ENCODE measurements at places on chromosomes 2 and 18. TPM values are rescaled to one million over a fixed set of nuclear protein-coding genes. Genes with fewer than 3 reads are reported as not detected.

SP110 gene
- total RNA-seq, result 128 TPM

LIMS3 gene
- 3.7 TPM for total RNA-seq

DSG4 gene
- total RNA-seq, result not detected

CTLA4 gene
- total RNA-seq, result 101 TPM

RHBDD1 gene
- 43.0 TPM for total RNA-seq

EMILIN1 gene
- 0.78 TPM for total RNA-seq

CCDC74A gene
- 5.2 TPM for total RNA-seq

ANXA4 gene
- 86.9 TPM for total RNA-seq

MRPL53 gene
- 126 TPM for total RNA-seq

FOXI3 gene
- not detected for total RNA-seq

ELP2 gene
- total RNA-seq, result 60.1 TPM

DTNA gene
- 0.33 TPM for total RNA-seq

DSG1 gene
- not detected for total RNA-seq

DOCK10 gene
- 223 TPM for total RNA-seq

ITGB1BP1 gene
- total RNA-seq, result 119 TPM

RTKN gene
- total RNA-seq, result 1.1 TPM

- no peak for DNase-seq
- peaks cover 7% of the 10 kb centered on the region for H3K36me3 ChIP-seq
- peaks cover 1% of the 10 kb centered on the region for H3K4me1 ChIP-seq
- H3K27me3 ChIP-seq, result no peaks in the 10 kb centered on the region
- H3K27ac ChIP-seq, result no peak overlapping the region
- H3K4me3 ChIP-seq, result no peak overlapping the region
Measured at GRCh38 chr2:24855022-24855622, 61.9 kb downstream of the CENPO start.

- no peak overlapping the region for H3K4me3 ChIP-seq
- no peaks in the 10 kb centered on the region for H3K36me3 ChIP-seq
- no peaks in the 10 kb centered on the region for H3K27me3 ChIP-seq
- no peak for DNase-seq
- H3K4me1 ChIP-seq, result no peaks in the 10 kb centered on the region
Measured at GRCh38 chr2:118697781-118698180, 149.7 kb downstream of the EN1 start.

DNA sequence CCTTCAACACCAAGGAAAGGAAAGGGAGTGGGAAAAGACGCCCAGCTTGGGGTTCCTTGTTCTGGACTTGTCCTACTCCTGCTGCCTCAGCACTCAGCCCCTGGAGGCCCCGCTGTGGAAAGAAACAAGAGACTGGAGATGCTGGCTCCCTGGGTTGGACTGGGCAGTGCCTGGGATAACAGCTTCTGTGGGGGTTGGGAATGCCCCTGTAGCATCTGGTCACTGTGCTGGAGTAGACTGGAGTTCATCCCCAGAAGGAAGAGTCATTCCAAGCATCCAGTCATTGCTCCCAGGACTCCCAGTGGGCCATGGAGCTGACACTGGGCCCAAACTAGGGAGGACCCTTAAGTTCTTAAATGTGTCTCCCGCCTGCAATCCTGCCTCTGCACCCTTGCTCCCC lies 129.3 kb upstream of the HAAO start:
- H3K4me3 ChIP-seq, result no peak overlapping the region
- H3K36me3 ChIP-seq, result no peaks in the 10 kb centered on the region
- no peak for DNase-seq
- H3K27me3 ChIP-seq, result peaks cover 13% of the 10 kb centered on the region

DNA sequence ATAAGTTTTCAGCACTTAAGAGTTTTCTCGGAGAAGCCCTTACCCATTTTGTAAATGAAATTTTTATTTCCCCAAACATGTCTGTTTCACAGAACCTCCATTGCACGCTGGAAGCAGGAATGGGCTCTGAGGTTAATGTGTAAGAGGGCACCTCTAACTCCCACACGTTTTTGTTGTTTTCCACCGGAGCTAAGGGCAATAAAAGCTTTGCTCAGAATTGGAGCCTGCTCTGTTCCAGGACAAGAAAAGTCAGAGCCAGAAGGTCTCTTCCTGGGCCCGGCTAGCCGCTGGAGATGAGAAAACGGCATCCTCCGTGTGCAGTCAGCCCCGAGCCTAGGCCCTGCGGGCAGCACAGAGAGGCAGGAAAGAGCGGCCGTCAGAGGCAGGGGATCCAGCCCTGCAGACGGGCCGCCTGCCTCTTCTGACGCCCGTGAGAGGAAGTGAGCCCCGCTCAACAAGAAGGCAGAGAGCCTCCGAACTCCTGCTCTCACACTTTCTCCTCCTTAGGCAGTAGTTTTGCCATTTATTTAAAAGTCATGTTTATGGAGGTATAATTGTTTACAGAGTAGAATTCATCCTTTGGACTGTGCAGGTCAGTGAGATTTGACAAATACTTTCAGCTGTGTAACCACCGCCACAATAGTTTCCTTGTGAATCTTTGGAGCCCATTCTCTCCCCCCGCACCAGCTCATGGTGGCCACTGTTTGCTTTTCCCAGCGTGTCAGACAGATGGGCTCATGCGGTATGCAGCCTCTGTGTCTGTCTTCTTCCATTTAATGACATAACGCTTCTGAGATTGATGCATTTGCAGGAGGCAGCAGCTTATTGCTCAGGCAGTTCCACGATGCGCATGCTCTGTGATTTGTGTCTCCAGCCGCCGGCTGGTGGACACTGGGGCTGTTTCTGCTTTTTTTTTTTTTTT lies 117.3 kb downstream of the GALR1 start:
- DNase-seq, result no peak
- H3K36me3 ChIP-seq, result no peaks in the 10 kb centered on the region
- H3K4me3 ChIP-seq, result no peak overlapping the region
- no peaks in the 10 kb centered on the region for H3K4me1 ChIP-seq
- no peak overlapping the region for H3K27ac ChIP-seq

DNA sequence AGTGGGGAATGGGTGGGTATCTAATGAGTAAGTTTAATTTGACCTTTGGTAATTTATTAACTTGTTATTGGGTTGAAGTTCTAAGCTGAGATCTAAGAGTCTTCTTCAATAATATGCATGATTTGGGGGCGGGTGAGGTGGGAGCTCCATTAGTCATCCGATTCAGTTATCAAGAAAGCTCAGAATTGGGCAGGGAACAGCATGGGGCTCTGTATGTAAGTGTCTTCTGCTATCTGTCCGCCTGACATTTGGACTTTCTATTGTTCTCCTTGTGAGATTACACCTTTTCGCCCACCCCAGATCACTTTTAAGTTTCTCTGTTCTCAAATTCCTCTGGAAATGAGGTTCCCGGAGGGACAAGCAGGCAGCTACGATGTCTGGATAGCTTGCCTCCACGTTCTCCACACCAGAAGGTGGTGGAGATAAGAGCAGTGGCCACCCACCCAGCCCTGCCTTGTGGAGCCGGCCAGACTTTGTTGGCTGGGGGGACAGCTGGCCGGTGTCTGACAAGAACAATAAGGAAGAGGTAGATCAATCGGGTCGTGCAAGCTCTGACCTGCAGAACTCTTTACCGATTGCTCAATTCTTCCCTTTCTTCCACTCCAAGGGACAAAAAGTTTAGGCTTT lies 75.5 kb upstream of the GATA6 start:
- no peaks in the 10 kb centered on the region for H3K27me3 ChIP-seq
- no peaks in the 10 kb centered on the region for H3K4me1 ChIP-seq
- DNase-seq, result no peak
- H3K27ac ChIP-seq, result no peak overlapping the region
- H3K36me3 ChIP-seq, result no peaks in the 10 kb centered on the region

DNA sequence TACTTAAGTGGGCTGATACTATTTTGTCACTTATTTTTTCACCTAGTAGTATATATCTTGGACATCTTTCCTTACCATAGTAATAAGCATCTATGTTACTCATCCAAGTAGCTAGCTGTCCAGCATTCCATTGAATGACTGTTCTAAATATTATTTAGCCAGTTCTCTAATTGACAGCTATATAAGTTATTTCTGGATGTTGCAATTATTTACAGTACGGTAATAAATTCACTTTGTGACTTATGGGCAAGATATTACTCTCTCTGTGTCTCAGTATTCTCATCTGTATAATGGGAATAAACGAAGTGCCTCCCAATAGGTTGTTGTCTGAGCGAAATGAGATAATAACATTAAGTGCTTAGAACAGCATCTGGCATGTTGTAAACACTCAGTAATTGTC lies 46.6 kb upstream of the AGAP1 start:
- H3K27me3 ChIP-seq, result no peaks in the 10 kb centered on the region
- no peak overlapping the region for H3K27ac ChIP-seq

- H3K4me1 ChIP-seq, result no peaks in the 10 kb centered on the region
- H3K36me3 ChIP-seq, result no peaks in the 10 kb centered on the region
- H3K27ac ChIP-seq, result no peak overlapping the region
- peaks cover 56% of the 10 kb centered on the region for H3K27me3 ChIP-seq
Measured at GRCh38 chr2:69168144-69168813, 155.3 kb downstream of the ANTXR1 start.

DNA sequence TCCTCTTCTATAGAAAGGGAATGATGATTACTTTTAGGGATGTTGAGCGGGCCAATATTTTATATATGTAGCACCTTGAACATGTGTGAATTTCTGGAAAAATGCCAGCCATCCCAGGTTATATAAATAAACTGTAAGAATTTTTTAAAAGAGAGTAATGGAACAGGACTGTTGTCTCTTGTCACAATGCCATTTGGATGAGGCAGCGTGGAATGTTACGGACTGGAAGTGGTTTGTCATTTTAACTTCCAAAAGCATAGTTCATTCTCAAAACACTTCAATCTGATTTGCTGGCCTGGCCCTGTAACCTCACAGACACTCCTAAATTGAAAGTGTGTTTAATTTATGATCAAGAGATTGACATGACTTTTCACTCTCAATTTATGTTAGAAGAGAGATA lies 70.8 kb downstream of the TPGS2 start:
- DNase-seq, result no peak
- H3K36me3 ChIP-seq, result no peaks in the 10 kb centered on the region
- no peaks in the 10 kb centered on the region for H3K4me1 ChIP-seq
- H3K27ac ChIP-seq, result no peak overlapping the region
- no peak overlapping the region for H3K4me3 ChIP-seq

DNA sequence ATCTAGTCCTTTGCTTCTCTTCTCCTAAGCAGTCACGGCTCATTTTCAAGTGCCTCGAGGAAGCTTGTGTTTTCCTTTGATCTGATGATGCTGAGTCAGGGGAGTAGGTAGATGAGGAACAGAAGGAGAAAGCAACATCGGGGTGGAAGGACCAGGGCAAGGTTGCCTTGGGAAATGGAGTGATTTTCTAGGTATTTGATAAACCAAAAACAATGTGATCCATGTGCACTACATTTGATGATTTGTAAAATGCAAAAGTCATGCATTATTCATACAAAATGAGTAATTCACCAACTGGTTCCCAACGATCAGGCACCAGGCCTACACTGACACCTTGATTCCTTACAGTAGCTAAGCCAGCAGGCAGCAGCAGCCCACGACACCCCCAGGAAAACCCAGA lies 205.3 kb downstream of the ANAPC1 start:
- H3K4me3 ChIP-seq, result no peak overlapping the region
- no peaks in the 10 kb centered on the region for H3K36me3 ChIP-seq
- no peak for DNase-seq
- no peak overlapping the region for H3K27ac ChIP-seq
- peaks cover 20% of the 10 kb centered on the region for H3K4me1 ChIP-seq
- peaks cover 54% of the 10 kb centered on the region for H3K27me3 ChIP-seq

DNA sequence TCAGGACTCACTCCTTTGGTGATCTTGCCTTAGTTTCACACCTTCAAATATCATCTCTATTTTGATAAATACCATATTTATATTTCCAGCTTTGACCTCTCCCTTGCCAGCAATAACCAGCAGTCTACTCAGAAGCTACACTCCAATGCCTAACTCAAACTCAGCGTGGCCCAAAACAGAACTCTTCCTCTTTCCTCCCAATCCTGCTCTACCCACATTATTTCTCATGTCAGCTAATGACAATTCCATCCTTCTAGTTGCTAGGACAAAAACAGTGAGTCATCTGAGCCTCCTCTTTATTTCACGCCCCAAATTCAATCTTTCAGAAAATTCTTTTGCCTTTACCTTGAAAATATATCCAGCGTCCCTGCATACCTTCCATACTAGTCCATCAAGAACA lies 23.5 kb downstream of the CYRIA start:
- no peaks in the 10 kb centered on the region for H3K27me3 ChIP-seq
- H3K4me1 ChIP-seq, result peaks cover 9% of the 10 kb centered on the region
- H3K4me3 ChIP-seq, result no peak overlapping the region
- no peak for DNase-seq
- no peak overlapping the region for H3K27ac ChIP-seq

GRCh38 chr2:38534746-38535403 lies 67.9 kb downstream of the HNRNPLL start:
- peaks cover 10% of the 10 kb centered on the region for H3K4me1 ChIP-seq
- H3K4me3 ChIP-seq, result no peak overlapping the region
- H3K27ac ChIP-seq, result no peak overlapping the region
- H3K27me3 ChIP-seq, result peaks cover 19% of the 10 kb centered on the region
- no peak for DNase-seq

DNA sequence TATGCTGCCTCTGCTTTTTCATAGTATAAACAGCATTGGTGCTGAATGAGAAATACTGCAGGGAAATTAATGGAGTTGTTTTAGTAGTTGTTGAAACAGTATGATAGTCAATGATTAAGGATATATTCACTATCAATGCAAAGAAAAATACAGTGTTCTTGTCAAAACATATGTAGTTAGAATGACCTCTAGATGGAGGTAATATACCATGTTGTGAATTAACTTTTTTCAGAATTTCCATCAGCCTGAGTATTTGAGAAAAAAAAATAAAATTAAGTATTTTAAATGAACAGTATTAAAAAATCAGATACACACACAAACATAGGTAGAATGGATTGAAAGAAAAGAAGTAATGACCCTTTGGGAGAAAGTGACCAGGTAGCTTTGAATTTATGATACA lies 59.5 kb downstream of the RMDN2 start:
- peaks cover 6% of the 10 kb centered on the region for H3K4me1 ChIP-seq
- H3K4me3 ChIP-seq, result no peak overlapping the region
- no peaks in the 10 kb centered on the region for H3K27me3 ChIP-seq
- no peak for DNase-seq

DNA sequence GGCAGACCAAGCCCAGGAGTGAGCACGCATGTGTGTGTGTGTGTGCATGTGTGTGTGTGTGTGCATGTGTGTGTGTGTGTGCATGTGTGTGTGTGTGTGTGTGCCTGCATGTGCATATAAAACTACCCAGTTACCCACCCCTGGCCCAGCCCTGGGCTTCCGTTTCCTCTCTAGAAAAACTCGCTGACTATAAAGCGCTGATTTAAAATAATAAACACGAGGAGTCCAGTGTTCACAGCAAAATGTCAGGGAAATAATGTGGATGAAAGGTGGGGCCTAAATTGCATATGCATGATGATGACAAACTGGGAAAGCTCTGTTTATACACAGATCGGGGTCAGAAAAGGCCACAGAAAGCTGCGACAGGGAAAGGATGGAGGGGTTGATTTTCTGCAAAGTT lies 7.5 kb downstream of the ADCY3 start:
- peaks cover 52% of the 10 kb centered on the region for H3K36me3 ChIP-seq
- H3K4me1 ChIP-seq, result peaks cover 31% of the 10 kb centered on the region
- no peak for DNase-seq
- no peak overlapping the region for H3K27ac ChIP-seq
- H3K27me3 ChIP-seq, result no peaks in the 10 kb centered on the region

Data from activated CD4-positive, alpha-beta memory T cell treated with anti-CD3 and anti-CD28 coated beads, Interleukin-2, amount 10 ng/mL, durations not matched to agents 7 days and 5 days (primary cell).